ENCODE measurements at places on chromosomes 4 and X.
A peak's percentile ranks its signal among the peaks of the same experiment; 100 is the strongest.

- DNase-seq: no peak
Measured at GRCh38 chrX:17616936-17617335, 120.4 kb upstream of the SCML1 start.

DNA sequence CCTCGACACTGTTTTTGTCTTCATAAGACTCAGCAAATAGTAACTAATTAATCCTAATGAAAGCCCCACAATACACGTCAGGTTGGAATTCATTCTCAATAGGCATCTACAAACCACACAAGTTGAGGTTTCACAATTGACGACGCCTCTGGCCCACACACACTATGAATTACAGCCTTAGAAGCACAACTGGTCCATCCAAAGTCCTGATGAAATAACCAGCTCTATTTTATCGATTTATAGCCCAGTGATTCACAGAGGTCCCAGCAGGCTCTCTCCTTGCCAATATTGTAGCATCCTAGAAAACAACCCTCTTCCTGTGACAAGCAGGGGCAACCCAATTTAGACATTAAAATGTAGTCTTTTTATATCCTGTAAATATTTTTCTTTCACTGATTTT is 112.1 kb downstream of the NR3C2 start:
- no peak for DNase-seq

DNA sequence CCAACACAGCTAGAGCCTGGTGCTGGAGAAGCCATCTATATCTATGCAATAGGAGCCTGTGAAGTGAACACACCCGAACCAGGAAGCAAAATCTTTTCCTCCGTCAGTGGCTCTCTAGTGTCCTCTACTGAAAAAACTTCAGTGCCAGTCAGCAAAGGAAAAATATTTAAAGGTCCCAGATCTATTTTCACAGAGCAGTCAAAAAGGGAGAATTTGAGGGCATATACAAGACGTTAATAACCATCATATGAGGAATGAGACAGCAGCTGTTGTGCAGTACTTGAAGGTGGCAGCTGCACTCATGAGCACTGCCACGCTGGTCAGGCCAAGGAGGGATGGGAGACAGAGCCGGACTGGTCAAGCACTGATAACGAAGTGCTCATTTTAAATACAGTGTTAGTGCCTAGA is 14.4 kb downstream of the MCUB start:
- DNase-seq: peak; percentile 17

GRCh38 chr4:51895816-51896408 is 53.0 kb downstream of the DCUN1D4 start:
- DNase-seq: peak; percentile 76

- DNase-seq: no peak
Measured at GRCh38 chrX:45184211-45184610, 16.5 kb downstream of the DIPK2B start.

DNA sequence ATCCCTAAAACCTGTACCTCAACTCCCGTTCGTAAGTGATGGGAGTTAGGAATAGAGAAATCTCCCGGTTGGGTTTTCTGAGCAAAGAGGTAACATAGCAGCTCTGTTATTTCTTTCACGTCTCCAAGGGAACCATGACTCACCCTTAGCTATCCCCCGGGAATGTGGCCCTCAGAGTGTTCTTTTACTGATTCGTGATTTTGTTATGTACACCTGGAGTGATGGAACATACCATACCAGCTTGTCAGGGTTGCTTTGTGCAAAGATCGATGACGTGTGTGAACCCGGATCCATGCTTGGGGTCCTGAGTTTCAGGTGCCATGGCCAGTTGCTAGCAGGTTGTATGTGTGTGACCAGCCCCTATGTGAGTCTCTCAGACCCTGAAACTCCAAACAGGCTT is 52.6 kb downstream of the HPRT1 start:
- DNase-seq: peak; percentile 71

- DNase-seq: peak; percentile 59
Measured at GRCh38 chrX:40174854-40175510, 77.2 kb upstream of the BCOR start.

- DNase-seq: no peak
Measured at GRCh38 chrX:54964766-54965497, 29.1 kb downstream of the PFKFB1 start.

GRCh38 chr4:153481478-153481877 is 15.3 kb downstream of the TMEM131L start:
- DNase-seq: no peak

GRCh38 chrX:133815496-133815895 is 169.9 kb downstream of the GPC3 start:
- DNase-seq: no peak

- no peak for DNase-seq
Measured at GRCh38 chrX:71183341-71183740, 38.7 kb downstream of the NLGN3 start.

GRCh38 chr4:117965622-117966021 is 68.7 kb upstream of the NDST3 start:
- DNase-seq: no peak

GRCh38 chr4:121728066-121728465 is 31.3 kb upstream of the ANXA5 start:
- no peak for DNase-seq

GRCh38 chr4:3873408-3874027 is 107.3 kb downstream of the ADRA2C start:
- DNase-seq: no peak

DNA sequence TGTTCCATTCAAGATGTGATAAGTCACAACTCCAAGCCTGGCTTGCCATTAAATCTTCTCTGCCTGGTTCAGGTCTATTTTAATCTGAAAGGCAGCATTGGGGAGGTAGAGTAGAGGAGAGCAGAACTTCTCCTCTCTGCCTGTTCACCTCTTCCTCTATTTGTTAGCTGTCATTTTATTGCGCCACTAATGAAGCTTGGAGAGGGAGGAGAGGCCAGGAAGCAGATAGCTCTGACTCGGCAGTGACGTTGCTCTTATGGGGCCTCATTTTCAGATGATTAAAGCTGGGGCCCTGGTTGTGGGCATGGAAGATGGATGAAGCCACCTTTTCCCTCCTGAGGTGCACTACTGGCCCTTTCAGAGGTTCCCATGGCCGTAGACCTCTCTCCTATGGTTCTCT is 207.3 kb downstream of the MID1IP1 start:
- no peak for DNase-seq

- DNase-seq: peak; percentile 39
Measured at GRCh38 chrX:20623448-20623847, 356.7 kb upstream of the RPS6KA3 start.

DNA sequence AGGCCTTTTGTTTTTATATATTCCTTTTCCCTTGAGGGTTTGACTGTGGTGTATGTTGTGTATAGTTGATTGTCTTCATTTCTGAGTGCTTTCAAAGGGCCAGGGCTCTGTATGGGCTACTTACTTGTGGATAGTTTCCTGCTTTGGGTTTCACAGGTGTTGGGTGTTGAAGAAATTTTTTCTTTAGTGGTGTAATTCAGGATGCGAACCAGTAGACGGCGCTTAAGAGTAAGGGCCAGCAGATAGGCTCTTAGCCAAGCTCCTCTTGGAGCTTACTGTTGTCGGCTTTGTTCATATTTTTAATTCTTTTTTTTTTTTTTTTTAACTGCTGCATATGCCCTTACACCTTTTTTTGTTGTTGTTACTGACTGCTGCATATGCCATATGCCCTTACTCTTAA is 276.3 kb upstream of the GALNT7 start:
- DNase-seq: no peak

DNA sequence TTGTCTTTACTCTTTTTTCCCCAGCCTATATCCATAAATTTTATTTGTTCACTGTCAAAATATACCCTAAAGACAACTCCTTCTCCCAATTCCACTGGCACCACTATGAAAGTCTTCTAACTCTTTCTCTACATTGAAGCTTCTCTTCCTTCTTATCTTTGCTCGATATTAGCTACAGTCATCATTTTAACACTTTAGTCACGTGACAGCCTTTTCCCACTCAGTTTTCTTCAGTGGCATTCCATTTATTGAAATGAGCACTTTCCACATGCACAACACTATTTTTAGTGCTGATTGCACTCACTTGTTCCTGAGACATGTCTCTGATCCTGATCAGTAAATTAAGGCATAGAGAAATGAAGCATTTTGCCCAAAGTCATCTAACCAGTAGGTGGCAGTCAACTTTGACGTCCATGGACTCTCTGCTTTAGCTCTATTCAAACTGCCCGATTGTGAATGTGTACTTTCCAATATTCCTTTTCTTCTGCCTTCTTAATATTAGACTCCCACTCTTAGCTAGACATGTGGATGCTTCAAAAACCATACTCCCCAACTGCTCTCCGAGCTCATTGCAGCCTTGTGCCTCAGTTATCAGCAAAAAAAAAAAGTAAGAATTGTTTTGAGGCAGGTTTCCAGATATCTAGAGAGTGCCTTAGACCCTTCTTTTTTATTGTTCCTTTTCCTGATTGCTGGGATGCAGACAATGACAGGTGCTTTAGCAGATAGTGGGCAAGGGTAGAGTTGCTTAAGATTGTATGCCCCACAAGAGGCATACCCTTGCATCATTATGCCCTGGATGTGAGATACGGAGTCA is 394.4 kb upstream of the ADGRL3 start:
- DNase-seq: peak; percentile 41

- DNase-seq: peak; percentile 40
Measured at GRCh38 chr4:101345596-101346350, 1.6 kb downstream of the PPP3CA start.

GRCh38 chr4:108988464-108989195 is 225.8 kb upstream of the ETNPPL start:
- no peak for DNase-seq

All from RKO (cell line).